AG04449 (cell line): ENCODE measurements at places on chromosomes 7 and 10.

GRCh38 chr10:124145109-124145870 is 51.9 kb upstream of the CHST15 start:
- DNase-seq, result no peak

DNA sequence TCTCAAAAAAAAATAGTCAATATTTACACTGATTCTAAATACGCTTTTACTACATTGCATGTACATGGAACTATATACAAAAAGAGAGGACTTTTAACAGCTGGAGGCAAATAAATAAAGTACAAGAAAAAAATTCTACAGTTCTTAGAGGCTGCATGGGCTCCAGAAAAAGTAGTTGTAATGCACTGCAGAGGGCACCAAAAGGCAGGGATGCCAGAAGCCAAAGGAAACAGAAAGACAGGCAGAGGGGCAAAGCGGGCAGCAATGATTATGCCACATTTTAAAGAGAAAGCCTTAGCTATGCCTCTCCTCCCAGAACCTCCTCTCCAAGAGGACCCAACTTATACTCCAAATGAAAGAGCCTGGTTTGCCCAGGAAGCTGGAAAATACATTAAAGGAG is 11.6 kb upstream of the ADCK2 start:
- DNase-seq, result no peak

DNA sequence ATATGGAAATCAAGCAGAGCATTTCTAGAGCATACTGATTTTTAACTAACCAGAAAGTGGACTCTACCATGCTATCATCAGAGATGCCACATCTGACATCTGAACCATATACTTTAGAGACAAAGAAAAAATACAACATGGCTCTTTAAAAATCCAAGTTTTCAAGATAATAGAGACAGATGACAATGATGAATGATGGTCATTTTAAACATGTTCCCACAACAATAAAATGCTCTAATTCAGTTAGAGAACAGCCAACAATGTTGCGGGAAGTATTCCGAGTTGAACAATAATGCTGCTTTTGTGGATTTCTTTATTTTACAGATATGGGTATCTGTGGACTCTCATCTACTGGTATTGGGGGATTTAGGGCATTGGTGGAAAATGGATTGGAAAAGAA is 52.8 kb downstream of the PRTFDC1 start:
- DNase-seq, result no peak

DNA sequence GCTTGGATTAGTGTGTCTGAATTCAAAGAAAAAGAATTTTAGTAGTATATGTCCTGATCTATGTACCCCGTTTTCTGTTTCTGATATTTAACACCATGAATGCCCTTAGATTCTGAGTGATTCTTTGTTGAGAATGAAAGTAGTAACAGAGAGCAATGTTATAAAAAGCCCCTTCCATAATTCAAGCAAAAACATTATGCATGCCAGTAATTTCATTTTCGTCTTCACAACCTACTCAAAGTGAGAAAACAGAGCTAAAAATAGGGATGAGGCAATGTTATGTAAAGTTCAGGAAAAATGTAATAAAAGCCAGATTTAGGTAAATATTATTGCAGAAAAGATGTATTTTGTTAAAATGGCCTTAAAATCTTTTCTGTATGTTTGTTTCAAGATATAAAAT is 28.1 kb downstream of the PTPRZ1 start:
- no peak for DNase-seq

DNA sequence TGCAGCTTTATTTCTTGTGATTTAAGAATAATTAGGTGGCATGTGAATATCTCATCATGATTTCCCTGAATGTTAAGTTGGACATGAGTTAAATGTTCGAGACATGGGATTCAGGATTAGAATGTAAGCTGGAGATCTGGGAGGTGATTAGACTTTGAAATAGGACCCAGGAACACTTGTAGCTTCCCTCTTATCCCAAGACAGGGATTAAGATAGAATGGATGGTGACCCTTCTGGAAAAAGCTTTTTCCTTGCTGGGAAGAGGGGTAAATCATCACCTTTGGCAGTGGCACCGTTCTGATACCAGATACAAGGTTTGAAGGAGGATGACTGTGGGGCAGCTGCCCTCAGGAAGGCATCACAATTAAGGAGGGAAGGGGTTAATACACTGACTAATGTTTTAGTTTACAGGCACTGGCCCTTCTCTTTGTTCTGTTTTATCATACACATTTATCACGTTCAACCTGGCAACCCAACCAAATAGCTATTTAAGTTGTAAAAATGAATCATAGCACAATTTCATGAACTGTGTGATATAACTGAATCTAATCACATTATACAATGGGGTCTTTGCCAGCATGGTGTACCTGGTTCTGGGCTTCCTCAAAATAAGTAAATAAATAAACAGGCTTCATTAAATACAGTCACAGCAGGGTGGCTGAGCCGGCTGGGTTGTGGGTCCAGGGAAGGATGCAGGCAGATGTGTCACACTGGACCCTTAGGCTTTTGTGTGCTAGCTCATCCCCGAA is 212.7 kb downstream of the LRMDA start:
- no peak for DNase-seq

DNA sequence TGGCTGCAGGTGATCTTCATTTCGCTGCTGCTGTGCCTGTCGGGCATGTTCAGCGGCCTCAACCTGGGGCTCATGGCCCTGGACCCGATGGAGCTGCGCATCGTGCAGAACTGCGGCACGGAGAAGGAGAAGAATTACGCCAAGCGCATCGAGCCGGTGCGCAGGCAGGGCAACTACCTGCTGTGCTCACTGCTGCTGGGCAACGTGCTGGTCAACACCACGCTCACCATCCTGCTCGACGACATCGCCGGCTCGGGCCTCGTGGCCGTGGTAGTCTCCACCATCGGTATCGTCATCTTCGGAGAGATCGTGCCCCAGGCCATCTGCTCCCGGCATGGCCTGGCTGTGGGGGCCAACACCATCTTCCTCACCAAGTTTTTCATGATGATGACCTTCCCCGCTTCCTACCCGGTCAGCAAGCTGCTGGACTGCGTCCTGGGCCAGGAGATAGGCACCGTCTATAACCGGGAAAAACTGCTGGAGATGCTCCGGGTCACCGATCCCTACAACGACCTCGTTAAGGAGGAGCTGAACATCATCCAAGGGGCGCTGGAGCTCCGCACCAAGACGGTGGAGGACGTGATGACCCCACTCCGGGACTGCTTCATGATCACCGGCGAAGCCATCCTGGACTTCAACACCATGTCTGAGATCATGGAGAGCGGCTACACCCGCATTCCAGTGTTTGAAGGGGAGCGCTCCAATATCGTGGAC is 1.3 kb downstream of the CNNM2 start:
- no peak for DNase-seq

GRCh38 chr10:24352399-24352798 is 143.5 kb downstream of the KIAA1217 start:
- DNase-seq, result no peak

DNA sequence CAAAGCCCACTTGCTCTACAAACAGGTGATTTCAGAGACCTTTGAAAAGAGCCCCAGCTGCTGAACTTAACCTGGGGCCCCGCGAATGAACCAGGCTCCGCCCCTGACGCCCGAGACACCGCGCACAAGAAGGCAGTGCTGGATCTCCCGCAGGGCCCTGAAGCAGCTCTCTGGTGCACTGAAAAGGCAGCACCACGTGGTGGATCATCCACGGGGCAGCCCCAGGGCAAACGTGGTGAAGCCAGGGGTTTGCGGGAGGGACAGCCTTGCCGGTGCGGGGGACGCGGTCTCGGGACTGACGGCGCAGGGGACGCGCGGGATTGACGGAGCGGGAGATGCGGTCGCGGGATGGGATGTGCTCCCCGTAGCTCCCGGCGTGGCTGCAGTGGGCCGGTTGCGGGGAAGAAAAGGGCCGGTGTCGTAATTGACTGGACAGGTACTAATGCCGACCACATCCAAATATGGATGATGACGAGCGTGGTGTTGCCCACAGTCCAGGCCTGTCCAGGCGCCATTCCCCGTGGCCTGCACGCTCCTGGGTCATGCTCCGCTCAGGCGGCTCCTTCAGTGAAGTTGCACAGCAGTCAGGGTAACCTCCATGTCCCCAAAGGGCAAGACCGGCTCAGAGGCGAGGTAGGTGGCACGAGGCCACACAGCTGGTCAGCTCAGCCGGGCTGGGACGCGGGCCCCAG is 421.1 kb downstream of the DNAJB6 start:
- DNase-seq, result no peak

DNA sequence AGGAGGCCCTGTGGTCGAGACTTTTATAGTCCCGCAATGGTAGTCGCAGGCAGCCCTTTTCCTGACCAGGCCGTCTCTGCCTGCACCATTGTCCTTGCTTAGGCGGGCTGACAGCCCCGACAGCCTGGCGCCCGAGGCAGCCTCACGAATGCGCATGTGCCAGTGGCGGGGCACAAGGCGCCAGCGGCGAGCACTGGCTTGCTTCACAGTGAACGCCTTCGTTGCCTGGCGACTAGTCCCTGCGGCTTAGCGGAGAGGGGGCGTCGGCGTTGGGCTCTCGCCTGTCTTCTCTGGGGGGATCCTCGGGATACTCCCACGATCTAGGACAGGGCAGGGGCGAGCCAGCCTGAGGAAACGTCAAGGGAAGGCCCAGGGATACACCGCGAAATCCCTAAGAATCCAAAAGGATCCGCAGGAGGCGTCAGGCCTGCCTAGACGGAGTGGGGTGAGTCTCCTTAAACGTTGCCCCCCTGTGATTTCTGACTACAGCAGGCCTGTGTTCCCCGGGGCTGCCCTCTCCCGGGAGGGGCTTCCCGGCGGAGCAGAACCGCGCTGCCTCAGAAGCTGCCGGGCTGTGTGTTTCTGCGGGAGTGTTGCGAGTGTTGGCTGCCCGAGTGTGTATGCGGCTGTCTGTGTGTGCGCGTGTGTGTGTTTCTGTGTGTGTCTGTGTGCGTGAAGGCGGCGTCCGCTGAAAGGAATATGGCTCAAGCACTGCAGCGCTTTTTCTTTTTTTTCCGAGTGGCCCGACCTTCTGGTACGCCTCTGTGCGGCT is 20.5 kb upstream of the ZNF273 start:
- no peak for DNase-seq

- no peak for DNase-seq
Observed at GRCh38 chr7:134787064-134787463, 7.6 kb downstream of the CALD1 start.

DNA sequence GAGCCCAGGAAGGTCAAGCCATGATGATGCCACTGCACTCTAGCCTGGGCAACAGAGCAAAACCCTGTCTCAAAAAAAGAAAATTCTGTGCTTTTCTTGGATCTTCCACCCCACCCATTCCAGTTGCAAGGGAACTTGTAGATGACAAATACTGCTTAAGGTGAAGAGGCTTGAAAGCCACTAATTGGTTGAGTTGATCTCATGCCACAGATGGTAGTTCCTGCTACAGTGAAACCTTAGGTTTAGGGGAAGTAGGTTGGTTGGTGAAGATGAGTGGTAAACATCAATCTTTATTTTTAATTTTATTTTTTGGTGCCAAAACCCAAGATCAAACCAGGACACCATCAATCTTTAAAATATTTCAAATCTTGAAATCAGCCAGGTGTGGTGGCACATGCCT is 2.9 kb upstream of the GDI2 start:
- no peak for DNase-seq

DNA sequence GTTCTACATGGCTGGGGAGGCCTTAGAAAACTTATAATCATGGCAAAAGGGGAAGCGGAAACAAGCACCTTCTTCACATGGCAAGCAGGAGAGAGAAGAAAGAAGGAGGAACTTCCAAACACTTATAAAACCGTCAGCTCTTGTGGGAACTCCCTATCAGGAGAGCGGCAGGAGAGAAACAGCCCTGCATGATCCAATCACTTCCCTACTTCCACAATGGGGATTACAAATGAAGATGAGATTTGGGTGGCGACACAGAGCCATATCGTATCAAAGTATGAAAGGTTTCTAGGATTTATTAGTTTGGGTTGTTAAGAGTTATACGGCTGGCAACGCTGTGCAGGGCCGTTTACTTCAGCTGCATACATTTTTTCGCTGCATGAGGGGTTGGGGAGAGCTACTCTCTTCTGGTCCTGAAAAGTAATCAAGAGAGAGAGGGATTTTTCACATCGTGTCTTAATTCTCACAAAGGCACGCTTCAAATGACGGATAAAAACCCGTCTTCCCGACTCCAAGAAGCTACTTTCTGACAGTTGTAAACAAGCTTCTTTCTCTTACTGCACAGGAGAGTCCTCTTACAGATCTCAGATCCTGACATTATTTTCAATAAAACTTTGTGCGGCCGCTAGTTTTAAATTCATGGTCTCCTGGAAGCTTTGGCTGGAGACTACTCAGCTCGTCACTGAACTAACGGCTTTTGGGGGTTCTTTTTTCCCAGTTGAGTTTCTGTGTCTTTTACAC is 751 bp upstream of the GTPBP10 start:
- DNase-seq, result no peak

GRCh38 chr7:188727-189500 is 3.5 kb upstream of the FAM20C start:
- no peak for DNase-seq

- DNase-seq, result no peak
Observed at GRCh38 chr7:78265071-78265470, 466.5 kb downstream of the PHTF2 start.

GRCh38 chr10:64102264-64102633 is 581.0 kb downstream of the REEP3 start:
- no peak for DNase-seq

- DNase-seq, result no peak
Observed at GRCh38 chr10:117471344-117471874, 71.1 kb upstream of the EMX2 start.

DNA sequence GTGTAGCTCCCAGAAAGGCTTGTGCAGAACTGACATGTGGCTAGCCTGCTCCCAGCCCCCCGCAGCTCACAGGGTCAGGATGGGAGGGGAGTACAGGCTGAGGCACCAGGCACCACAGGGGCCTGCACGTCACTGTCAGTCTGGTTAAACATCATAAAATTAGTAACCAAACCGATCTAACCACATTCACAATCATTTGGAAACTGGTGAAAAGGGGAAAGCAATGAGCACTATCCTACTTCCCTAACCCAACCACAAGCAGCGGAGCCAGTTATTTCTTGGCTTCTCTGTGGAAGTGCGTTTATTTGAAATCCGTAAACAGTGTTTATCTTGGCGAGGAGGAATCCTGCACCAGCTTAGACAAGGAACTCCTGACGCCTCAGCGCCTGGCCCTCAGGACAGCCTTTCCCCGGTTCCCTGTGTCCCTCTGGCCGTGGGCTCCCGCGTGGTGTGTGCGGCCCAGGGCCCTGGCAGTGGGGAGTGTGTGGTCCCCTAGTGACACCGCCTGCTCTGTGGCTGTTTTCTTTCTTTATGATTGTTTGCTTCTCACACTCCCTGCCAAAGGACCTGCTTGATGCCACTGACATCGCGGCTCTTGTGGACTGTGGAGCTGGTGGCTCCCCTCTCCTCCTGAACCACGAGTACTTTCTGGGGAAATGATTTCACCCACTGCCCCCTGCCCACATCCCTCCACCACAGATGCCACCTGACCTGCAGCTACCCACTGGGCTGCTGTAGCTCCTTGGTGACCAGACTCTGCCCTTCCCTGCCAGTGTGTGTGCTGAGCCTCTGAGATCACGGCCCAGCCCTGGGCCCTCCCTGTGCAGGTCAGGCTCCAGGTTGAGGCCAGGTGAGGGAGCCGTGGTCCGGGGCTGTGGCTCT is 38.0 kb downstream of the INPP5A start:
- peak; percentile 57 for DNase-seq

GRCh38 chr10:20686015-20686635 is 211.0 kb downstream of the NEBL start:
- DNase-seq, result no peak

GRCh38 chr10:96850825-96851224 is 18.7 kb downstream of the LCOR start:
- DNase-seq, result peak; percentile 95

GRCh38 chr7:106041140-106041717 is 70.9 kb downstream of the SYPL1 start:
- DNase-seq, result no peak
